ENCODE measurements at places on chromosomes 7 and 10.

GRCh38 chr7:28026237-28026636 is 154.4 kb downstream of the JAZF1 start:
- DNase-seq, result no peak

- no peak for DNase-seq
These were observed 713.9 kb downstream of the SUGCT start for GRCh38 chr7:40848541-40849221.

- DNase-seq, result peak; percentile 44
These were observed 186.5 kb upstream of the TMEM72 start for GRCh38 chr10:44724415-44725174.

DNA sequence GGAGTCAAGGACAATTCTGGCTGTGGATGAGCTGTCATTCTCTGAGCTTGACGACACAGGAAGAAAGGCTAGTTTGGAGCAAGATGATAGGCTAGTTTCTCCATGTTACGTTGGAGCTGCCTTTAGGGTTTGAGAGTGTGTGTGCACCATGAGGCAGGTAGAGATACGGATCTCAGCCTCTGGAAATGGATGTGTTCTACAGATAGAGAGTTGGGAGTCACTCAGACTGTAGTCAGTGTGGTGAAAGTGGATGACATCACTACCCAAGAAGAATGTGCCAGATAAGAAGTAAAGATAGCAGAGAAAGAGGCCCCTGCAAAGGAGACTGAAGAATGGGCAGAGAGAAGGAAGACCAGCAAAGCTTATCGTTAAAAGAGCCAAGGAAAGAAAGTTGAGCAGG is 42.4 kb downstream of the PNLIPRP3 start:
- DNase-seq, result no peak

DNA sequence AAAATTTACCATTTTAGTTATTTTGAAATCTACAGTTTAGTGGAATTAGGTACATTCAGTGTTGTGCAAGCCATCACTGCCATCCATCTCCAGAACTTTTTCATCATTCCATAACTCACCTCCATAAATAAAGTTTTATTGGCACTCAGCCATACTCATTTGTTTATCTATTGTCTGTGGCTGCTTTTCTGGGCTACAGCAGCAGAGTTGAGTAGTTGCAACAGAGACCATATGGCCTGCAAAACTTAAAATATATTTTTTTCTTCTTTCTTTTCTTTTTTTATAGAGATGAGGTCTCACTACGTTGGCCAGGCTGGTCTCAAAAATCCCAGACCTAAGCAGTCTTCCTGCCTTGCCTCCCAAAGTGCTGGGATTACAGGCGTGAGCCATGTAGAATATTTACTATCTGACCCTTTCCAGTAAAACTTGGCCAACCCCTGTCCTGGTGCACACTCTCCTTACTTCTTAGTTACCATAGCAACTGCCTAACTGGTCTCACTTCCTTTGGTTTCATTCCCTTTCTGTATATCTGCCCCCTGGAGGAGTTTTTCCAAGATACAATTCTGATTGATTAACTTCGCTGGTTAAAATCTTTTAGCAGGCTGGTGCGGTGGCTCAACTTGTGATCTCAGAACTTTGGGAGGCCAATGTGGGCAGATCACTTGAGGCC is 133.2 kb downstream of the CUX1 start:
- peak; percentile 24 for DNase-seq

GRCh38 chr10:88810196-88810961 is 7.8 kb downstream of the LIPM start:
- peak; percentile 46 for DNase-seq

GRCh38 chr10:49568235-49568634 is 29.3 kb upstream of the ERCC6 start:
- no peak for DNase-seq

GRCh38 chr10:78991187-78991586 is 77.6 kb upstream of the ZMIZ1 start:
- no peak for DNase-seq

GRCh38 chr7:75951506-75951905 is 36.6 kb downstream of the POR start:
- DNase-seq, result peak; percentile 65

DNA sequence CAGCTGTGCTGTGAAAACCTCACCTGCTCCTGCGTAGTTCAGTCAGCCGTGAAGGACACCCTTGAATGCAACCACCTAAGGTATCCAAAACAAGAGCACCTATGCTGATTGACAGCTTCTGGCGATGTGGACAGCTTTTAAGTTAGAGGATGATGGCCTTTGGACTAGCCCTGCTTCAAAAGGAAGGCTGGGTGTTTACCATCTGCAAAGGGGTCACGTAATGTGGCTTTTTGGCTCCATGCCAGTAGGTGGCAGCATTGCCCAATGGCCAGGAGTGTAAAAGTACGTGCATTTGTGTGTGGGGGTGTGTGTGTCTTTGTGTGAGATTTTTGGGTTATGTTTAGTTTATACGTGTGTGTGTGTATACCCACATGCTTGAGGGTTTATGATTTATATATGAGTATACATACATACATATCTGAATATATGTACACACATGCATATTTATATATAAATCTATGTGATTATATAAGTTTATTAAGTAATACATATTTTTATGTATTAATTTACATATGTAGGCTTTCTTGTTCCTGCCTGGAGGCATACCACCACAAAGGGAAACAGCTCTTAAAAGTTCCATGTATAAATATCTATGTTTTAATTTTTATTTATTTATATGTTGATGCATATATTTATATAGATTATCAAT is 236.3 kb upstream of the ANKRD30A start:
- no peak for DNase-seq

- DNase-seq, result no peak
These were observed 60.0 kb upstream of the ORC5 start for GRCh38 chr7:104267701-104268368.

GRCh38 chr7:157267956-157268355 is 68.8 kb upstream of the DNAJB6 start:
- no peak for DNase-seq

- peak; percentile 37 for DNase-seq
These were observed 163.7 kb downstream of the WNT2 start for GRCh38 chr7:117158941-117159697.

- no peak for DNase-seq
These were observed 38.9 kb upstream of the TOMM7 start for GRCh38 chr7:22861576-22861975.

DNA sequence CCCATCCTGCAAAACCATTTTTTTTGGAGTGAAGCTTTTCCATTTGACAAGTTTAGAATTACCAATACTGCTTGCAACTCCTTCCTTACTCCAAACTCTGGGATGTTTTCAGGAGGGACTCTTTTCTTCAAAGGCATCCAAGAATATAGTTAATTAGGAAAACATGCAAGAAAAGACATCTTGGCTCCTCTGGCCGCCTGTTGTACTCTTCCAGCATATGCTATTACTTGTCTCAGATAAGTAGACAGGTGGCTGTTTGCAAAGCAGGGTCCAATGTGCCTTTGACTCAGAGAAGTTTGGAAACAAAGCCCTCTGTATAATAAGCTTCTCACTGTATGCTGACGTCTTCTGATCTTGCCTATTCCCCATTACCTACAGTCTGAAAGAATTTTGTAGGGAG is 746.5 kb downstream of the AUTS2 start:
- no peak for DNase-seq

DNA sequence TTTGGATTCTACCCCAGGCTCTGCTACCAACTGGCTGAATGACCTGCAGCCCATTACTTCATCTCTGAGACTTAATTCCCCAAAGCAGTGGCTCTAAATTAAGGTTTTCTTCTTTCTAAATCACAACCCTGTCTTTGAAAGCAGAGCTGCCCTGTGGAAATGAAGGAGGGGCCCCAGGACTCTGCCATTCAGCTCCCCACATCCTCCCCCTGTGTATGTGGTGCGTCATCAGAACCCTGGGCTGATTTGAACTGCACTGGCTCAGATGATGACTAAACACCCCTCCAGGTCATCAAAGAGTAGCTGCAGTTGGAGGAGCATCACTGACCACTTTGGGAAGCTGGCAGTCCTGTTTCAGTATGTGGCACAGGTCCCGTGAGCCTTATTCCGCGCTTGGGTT is 46.6 kb downstream of the BPGM start:
- peak; percentile 88 for DNase-seq

DNA sequence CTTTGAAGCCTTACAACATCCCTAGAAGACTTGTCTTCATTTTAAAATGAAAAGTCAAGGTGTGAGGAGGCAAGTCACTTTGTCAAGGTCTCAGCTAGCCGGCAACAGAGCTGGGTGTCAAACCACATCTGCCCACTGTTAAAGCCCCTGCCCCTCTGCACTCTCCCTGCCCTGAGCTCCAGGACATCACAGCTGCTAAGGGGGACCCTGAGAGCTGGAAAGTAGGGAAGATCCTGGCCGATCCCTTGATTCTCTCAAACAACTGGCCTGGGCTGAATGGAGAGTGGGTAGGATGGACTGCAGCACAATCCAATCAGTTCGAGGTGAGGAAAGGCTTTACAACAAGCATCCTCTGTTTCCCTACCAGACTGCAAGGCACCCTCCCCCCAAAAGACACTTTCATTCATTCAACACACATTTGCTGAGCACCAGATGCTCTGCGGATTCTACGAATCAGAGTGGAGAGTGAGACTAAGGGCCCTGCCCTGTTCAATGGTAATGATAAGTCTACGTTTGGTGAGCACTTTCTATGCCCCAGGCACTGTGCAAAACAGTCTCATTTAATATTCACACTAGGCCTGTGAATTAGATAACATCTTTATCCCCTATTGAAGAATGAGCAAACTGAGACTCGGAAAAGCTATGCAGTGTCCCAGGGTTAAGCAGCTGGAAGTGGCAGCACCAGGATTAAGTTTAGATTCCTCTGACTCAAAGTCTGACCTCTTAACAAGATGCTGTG is 148.1 kb downstream of the HERPUD2 start:
- DNase-seq, result no peak

GRCh38 chr7:129789652-129790051 is 163.1 kb downstream of the UBE2H start:
- no peak for DNase-seq

GRCh38 chr10:120328647-120329046 is 128.4 kb upstream of the PLPP4 start:
- no peak for DNase-seq

DNA sequence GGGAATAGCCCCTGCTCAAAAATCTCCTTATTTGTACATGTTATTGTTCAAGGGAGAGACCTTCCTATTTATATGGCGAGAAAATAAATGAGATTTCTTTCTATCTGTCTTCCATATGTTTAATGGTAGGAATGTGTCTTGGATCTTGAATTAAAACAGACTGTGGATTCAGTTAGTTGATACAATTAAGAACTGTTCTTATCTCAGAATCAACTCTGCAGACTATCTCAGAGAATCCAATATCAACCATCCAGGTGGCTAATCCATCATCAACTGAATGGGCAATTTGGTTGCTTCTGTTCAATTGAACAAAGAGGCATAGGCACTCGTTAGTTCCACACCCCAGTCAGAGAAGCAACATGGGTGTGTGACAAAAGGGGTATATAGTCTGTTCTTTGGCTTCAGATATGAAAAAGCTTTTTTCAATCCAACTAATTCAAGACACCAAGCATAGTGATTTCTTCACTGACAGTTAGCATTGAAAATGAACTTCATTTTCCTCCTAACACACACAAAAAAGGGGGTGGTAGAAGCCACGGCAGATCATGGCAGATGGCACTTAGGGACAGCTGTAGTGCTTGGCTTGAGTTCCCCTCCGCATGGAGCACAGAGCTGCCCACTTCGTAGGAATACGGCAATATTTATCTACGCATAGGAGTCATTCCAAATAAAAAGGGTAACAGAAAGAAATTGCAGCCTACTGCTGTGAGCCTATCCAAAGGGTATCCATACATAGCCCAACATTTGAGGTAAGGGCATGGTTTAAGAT is 135.9 kb downstream of the KIAA1217 start:
- no peak for DNase-seq

- peak; percentile 40 for DNase-seq
These were observed 275.4 kb downstream of the PARD3 start for GRCh38 chr10:34539533-34540315.

GRCh38 chr10:75466886-75467285 is 35.5 kb downstream of the LRMDA start:
- DNase-seq, result no peak

GRCh38 chr7:23710000-23710399 is at the start of gene STK31:
Gene STK31, plus strand, starts transcription at chr7:23710219. Its CDS starts 67 bp downstream, at chr7:23710286.
- DNase-seq, result no peak

GRCh38 chr10:114412907-114413797 is 8.8 kb upstream of the AFAP1L2 start:
- DNase-seq, result no peak

- peak; percentile 22 for DNase-seq
These were observed 31.7 kb downstream of the PAPOLB start for GRCh38 chr7:4830176-4830575.

- DNase-seq, result peak; percentile 47
These were observed 47.9 kb upstream of the STK17A start for GRCh38 chr7:43535031-43535451.

DNA sequence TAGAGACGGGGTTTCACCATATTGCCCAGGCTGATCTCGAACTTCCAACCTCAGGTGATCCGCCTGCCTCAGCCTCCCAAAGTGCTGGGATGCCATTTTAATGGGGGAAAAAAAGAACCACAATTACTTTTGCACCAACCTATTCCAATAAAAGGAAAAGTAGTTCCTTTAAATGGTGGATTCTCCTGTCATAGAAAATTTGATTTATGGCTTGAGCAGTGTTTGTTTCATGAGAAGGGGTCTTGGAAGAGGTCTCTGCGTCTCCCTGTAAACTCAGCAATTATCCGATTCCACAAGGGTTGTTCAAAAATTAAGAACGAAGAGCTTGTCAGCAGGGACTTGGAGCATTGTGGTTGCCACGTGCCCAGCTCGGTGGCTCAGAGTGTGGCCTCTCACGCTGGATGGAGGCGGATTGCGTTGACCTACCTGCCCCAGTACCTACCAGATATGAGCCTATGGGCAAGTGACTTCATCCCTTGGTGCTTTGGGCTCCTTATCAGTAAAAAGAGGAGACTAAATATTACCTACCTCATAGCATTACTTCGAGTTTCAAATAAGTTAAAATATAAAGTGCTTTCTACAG is 2.8 kb upstream of the TRIP6 start:
- DNase-seq, result no peak

- peak; percentile 60 for DNase-seq
These were observed 81.0 kb upstream of the STK17A start for GRCh38 chr7:43501870-43502269.

DNA sequence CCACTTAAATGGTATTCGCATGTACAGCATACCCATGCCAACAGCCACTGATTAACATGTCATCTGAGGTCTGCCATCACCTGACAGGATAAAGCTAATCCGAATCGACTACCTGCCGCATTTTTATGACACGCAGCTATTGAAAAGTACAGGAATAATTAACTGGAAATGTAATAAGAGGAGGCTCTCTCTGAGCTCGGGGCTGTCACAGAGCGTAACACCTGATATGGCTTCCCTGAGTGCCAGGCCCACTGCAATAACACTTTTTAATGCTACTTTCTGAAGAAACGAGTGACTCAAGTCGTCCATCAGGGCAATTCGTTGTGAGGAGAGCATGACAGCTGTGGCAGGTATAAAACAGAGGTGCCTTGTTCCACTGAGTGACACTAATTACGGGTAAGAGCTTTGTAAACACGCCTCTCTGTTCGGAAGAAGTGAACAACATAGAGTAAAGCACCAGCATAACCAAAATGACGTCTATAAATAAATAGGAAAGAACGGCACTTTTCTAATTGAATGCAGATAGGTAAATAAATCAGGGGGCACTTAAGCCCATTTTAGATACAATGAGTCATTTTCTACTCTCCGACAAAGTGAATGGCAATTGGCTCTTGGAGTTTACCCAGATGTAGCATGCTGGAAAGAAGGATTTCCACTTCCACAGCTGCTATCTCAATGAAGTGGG is 56.5 kb upstream of the CREB5 start:
- no peak for DNase-seq
